Fibroblast of skin of left biceps (primary cell): ENCODE measurements at places on chromosomes 3 and 15.

DNA sequence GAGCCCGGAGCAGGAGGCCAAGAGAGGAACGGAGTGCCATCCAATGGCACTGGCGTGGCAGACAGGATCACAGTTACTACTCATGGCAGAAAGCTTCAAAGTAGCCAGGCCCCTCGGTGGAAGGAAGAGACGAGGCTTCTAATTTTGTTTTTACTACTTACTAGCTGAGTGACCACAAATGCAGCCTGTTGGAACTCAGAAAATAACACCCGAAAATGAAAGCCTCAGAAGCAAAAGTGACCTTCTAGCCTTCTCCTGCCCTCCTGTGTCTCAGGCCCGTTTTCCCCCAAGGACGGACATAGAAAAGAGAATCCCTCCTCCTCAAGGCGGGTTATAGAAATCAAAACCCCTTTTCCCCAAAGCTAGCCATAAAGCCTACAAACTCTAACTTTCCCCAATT is 9.9 kb upstream of the STRA6 start:
- no peak for DNase-seq

DNA sequence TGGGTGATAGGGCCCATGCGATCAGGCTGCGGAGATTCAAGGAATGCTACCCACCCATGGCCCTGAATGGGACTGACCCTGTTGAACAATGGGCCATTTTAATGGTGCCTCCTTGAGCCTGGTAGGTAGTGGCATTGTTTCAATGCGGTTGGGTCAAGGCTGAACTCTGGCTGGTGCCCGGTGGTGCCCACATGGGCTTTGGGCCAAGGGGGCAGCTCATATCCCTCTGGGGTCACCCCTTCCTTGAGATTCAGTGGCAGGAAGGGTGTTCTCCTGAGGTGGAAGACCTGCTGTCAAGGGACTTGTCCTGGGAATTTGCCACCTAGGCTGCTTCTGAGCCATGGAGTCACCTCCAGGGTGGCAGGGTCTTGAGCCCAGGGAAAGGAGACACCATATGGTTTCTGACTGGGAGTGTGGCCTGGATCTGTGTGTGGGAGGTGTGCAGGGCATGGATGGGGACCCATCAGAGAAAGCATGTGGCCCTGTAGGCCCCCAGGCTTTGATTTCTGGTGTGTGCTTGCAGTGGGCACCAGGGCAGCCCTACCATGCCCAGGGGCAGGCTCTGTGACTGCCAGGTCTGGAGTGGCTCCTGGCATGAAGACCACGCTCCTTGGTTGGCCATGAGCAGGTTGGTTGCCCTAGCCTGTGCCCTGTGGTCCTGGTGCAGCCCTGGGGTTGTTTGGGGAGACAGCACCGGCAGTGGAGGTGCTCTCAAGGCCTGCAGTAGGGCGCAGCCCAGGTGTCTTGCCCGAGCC is 199.9 kb downstream of the UBE3A start:
- DNase-seq = no peak

DNA sequence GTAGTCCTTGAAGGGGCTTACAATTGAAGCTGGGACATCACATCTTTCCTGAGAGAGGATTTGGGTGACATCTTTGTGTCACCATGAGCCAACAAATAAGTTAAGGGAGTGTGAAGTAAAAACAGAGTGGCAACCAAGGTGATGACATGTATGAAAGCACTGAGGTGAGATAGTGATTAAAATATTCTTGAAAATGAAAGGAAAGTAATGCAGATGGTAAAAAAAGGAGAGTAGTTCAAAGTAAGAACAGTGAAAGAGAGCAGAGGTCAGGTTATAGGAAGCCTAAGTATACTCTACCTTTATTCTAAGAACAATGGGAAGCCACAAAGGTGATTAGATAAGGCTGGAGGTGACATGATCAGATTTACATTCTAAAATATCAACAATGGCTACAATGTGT is 486.1 kb downstream of the DIPK2A start:
- no peak for DNase-seq

DNA sequence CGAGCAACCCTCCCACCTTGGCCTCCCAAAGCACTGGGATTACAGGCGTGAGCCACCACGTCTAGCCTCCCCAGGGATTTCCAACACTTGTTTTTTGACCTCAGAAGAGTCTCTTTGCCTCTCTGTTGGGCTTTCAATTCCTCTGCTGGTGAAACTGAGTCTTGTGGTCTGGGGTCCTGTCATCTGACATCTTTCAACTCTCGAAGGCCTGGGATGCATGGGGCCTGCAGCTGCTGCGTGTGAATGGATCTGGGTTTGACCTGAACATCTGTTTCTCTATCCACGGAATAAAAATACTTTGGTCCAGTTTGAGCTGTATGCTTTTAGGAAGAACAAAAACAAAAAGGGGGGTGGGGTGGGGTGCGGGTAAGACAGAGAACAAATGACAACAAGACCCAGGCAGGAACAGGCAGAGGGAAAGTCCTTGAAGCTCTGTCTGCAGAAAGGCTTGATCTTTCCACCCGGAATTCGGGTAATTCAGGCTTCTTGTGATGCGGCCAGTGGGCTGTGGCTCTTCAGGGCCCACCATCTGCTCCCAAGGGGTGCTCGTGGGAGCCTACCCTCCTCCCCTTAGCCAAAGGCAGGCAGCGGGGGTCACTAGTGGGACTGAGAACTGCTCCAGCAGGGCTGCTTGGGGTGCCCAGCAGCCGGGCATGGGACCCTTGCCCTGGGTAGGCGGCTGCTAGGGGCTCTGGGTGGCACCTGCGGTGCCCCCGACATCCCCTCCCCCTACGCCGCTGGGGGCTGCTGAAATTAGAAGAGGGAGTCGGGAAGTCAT is 71.5 kb downstream of the SLC12A8 start:
- DNase-seq = no peak

DNA sequence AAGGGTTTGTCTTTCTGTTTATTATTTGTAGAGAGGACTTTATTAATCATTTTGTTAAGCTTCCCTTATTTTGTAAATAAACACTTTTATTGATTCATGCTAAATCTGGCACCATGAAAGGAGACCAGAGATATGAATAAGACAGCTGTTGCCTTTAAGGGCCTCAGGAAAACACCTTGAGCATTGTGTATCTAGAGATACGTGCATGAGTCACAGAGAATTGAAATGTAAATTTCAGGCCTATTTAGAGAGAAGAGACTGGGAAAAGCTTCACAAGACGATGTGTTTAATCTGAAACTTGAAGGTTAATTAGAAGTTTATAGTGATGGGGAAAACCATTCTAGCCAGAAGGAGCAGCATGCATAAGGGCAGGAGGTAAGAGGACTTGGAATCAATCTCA is 28.6 kb upstream of the UTS2B start:
- no peak for DNase-seq

DNA sequence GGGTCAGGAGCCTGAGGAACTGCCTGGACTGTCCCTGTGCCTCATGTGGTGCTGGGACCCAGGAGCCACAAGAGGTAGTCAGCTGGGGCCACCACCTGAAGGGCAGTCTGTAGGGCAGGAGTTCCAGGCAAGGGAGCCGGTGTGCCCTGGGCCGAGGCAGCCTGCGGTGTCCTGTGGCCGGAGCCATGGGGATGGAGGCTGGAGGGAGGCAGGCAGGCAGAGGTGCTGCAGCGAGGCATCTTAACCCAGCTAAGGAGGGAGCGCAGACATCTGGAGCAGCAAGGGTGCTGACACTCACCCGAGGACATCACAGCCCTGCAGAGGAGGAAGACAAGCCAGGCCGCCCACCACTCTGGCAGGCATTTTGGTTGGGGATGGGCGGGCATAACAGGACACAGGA is 77.8 kb downstream of the DNAJB8 start:
- DNase-seq = no peak

GRCh38 chr3:177300039-177300833 is 103.0 kb upstream of the TBL1XR1 start:
- no peak for DNase-seq

- DNase-seq = no peak
These were observed 72.2 kb upstream of the GUCA1C start for GRCh38 chr3:109025896-109026295.

GRCh38 chr3:169323578-169324451 is 339.7 kb downstream of the MECOM start:
- peak; percentile 9 for DNase-seq

- no peak for DNase-seq
These were observed 78.1 kb downstream of the LSM3 start for GRCh38 chr3:14256561-14257342.

- no peak for DNase-seq
These were observed 13.6 kb upstream of the ZNF774 start for GRCh38 chr15:90338532-90338931.

DNA sequence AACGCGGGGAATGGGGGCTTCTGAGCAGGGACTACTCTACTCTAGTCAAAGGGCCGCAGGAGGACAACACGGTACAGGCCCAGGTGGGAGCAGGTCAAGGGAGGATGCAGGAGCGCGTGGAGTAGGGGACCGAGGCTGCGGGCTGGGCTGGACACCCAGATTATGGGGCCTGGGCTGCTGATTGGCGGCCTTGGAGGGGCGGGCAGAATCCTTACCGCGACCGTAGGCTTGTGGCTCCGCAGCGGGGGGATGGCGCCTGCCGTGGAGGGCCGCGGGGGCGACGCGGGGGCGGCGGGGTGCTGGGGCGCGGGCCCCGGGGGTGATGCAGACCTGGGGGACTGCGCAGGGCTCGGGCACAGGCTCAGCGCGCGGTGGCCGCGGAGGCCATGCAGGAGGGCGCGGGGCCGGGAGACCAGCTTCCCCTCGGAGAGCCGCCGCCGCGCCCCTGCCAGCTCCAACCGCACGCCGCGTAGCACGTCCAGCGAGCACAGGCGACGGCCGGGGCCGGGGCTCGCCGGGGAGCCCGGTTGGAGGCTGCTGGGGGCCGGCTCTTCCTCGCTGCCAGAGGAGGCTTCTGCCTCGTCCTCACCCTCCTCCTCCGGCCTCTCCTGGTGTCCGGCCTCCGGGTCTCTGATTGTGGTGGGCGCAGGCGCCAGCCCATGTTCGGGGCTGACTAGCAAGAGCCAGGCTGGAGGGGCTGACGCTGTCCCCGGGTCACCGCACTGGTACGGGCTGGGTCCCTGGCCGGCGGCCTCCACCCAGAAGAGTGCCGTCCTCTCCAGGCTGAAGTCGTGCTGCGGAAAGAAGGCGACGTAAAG is 12.9 kb downstream of the UBAP1L start:
- DNase-seq = no peak

- DNase-seq = no peak
These were observed 252.8 kb downstream of the ZIC1 start for GRCh38 chr3:147661916-147662315.
